ENCODE measurements at places on chromosomes 6 and 20.

- no peak for DNase-seq
These were observed 50.4 kb downstream of the PHACTR1 start for GRCh38 chr6:12767016-12767415.

- DNase-seq = no peak
These were observed 7.7 kb downstream of the GABRR1 start for GRCh38 chr6:89209457-89209856.

- no peak for DNase-seq
These were observed 69.9 kb upstream of the STMND1 start for GRCh38 chr6:17031961-17032360.

GRCh38 chr6:21438237-21438985 lies 155.1 kb upstream of the SOX4 start:
- peak; percentile 14 for DNase-seq

DNA sequence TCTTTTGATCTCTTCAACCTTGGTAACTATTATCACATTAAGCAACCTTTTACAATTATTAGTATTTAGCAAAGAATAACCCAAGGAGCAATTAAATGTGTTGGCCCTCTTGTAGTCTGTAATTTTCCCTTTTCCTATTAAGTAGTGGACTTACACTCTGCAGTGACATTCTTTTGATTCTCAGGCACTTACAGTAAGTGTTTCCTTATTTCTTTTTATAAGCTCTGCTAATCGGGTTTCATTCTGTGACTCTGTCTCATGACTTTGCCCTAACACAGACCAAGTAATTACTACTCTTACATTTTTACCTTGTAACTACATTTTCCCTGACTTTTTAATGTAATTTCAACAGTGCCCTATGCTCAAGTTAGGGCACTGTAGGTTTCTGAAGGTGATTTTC lies 104.0 kb upstream of the EPHA7 start:
- DNase-seq = no peak

DNA sequence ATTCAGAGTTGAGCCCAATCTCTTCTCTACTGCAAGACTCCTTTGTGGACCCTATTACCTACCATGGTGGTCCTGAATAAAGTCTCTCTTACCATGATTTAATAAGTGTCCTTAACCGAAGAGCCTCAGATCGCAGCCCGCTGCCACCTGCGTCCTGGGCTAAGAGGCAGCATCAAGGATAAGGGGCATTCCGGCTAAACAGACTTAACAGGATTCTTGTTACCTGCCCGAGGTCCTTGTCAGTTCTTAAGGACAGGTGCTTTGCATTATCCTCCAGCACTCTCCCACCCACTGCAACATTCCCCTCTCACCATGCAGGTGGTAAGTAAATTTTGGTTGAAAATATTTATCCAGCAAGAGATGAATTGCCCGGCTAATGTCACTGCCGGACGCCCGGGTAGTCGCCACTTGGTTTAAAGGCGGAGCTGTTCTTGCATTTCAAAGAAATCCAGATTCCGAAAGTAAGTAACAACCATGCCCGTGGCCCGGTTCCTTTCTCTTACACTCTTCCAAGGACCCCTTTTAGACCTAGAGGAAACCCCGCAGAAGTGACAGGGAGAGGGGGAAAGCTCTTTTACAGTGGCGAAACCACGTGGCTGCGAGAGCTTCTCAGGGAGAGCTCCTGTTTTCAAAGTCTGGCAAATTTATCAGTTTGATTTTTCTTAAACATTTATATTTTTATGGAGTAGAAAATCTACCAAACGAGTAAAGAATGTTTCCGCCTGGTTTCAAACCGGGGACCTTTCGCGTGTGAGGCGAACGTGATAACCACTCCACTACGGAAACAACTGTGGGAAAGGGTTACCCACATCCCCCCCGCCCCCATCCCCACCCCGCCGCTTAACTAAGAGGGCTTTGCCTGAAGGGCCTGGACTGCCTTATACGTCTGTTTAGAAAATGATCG lies 41.9 kb upstream of the PRSS16 start:
- peak; percentile 52 for DNase-seq

DNA sequence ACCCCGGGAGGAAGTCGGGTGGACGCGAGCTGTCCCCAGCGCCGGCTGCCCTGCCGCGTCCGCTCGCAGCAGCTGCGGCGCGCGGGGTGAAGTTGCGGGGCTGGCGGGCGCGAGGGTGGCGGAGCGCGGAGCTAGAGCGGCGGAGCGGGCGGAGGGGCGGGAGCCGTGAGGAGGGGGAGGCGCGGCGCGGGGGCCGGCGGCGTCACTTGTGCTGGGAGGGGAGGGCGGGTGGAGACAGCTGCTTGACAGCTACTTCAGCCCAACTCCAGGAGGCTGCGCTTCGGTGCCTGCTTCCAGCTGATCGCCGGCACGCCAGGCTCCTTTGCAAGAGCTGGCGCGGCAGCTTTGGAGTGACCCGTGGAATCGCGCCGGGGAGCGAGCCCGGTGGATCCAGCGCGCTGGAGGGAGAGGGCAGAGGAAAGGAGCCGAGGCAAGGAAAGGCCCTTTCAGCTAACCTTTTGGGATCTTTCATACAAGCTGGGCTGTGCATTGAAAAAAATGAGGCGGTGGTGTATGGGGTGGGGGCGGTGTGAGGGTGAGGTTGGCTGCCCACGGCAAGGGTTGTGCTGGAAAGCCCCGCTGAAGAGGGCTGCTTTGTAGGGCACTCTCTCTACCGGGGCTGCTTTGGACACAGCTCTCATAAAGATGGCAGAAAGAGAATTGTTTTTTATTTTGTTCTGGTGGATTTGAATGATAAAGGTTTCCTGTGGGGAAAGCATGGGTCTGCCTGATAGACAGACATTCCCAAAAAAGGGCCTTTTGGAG lies 24.6 kb downstream of the RIPOR2 start:
- DNase-seq = peak; percentile 35

DNA sequence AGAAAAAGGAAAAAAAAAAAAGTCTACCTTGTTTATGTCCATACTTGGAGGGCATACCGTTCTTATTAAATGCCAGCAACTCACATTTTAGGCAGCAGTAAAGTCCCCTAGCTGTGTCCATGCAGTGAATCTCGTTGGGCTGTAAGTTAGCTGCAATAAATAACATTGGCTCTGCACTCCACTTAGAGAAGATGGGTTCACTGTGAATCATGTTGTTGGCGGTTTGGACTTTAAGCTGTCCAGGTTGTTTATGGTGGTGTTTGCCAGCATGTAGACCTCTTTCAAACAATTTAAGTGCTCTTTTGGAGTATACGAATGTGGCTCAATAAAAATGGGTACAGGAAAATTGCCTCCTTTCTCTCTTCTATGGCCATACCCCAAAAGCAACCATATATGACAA lies 127.4 kb downstream of the ZNF217 start:
- no peak for DNase-seq

GRCh38 chr20:22818636-22819035 lies 216.5 kb upstream of the SSTR4 start:
- no peak for DNase-seq

DNA sequence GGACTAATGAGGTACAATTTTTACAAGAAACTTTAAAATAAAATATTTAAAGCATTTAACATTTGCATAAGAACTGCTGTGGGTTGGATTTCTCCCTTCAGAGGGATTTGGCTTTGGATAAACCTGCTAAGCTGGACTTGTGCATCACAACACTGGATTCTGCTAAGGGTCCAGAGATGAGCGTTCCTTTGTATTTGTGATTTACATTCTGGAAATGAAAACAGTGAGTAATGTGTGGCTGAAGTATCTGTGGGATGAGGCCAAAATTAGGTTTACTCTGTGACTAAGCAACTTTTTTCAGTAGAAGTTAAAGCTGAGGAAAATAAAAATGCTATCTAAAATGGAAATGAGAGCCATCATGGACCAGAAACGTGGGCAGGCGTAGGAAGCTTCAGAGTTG lies 494.3 kb downstream of the EPM2A start:
- DNase-seq = peak; percentile 69

- DNase-seq = peak; percentile 36
These were observed 859 bp upstream of the SMIM29 start for GRCh38 chr6:34249469-34250261.

DNA sequence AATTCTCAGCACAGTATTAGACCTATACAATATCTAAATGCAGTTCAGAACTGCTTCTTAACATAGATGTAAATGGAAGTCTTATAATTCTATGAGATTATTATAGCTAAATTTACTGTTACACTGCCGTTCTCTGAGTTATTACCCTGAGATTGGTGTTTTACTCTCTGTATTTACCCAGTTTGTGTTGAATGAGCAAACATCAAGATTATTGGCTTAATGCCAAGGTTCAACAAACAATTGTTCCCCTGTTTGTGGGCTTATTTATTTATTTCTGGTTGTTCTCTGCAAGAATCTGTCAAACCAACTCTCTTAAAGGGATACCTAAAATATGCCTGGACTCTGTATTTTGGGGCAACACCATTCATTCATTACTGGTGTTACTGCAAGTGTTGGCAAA lies 5.2 kb upstream of the STMND1 start:
- DNase-seq = no peak

- DNase-seq = peak; percentile 72
These were observed 3.0 kb upstream of the GUCA1B start for GRCh38 chr6:42197555-42198362.

DNA sequence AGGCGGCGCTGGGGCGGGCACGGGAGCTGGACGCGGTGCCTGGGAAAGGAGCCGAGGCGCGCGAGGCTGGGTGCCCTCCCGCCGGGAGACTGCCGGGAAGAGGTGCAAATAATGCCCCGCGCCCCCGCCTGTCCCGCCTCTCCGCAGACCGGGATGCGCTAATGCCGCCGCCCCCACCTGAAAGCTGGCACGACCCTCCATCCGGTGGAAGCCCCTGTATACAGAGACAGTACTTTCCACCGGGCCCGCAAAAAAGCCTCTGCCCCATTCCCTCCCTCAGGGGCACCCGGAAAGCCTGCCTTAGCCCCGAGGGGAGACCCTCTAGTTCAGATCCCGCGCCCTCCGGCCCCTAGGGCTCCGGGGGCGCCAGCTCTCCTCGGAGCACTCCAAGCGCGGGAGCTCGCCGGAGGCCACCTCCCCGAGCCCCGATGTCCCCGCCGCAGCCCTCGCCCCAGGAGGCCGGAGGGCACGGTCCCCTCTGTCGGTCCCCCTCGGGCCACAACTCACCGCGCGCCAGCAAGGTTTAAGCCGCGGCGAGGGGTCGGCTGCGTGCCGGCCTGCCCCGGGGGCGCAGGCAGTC lies 1.2 kb downstream of the GRM4 start:
- no peak for DNase-seq

DNA sequence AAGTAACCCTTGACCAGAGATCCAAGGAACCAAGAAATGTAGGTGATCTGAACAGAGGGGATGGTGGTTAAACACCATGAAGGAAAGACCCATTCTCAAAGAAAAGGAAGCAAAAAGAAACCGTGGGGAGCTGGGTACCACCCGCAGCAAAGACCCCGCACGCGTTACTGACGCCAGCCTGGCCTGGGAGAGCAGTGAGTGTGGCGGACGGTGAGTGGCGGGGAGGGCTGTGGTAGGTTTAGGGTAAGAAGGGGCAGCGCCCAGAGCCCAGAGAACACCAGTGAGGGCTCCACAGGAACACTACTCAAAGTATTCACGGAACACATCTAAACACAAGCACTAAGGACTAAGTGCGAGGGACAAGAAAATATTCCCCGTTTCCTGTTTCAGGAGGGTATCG lies 4.2 kb downstream of the GMEB2 start:
- DNase-seq = no peak

DNA sequence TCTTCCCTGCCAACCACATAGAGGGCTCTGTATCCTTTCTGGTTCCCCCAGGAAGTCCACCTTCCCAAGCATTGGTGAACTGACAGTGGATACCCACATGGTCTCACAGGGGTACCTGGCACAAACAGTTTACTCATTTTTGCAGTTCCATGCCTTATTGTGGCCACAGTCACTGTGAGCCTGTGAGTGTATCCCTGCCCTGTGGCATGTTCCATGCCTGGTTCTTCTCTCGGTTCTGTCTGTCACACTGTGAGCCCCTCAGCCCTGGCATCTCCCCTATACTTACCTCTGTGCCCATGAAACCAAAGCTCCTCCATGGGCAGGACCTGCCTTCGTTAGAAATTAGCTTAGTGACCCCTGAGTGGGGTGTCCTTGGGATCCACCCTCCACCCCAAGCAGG lies 107.8 kb downstream of the TOX2 start:
- DNase-seq = no peak

GRCh38 chr6:117156741-117157140 lies 108.6 kb upstream of the VGLL2 start:
- no peak for DNase-seq

GRCh38 chr6:137815692-137816091 lies 51.4 kb upstream of the TNFAIP3 start:
- DNase-seq = no peak

DNA sequence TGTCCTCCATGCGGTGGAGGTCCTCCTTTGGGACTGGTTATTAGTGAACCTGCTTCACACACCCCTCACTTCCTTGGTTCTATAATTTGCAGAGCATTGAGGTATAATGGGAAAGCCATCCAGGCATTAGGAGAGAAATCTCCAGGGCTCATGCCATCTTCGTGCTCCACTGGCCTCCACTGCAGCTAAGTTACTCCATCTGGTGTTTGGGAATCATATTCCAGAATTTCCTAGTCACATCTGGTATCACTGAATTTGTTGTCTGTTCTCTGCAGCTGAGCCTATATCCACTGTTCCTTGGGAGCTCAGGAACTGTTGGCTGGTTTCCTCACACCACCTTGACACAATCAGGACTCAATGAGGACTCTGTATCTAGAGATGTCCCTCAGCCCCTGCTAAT lies 173.0 kb upstream of the TSHZ2 start:
- DNase-seq = no peak

- DNase-seq = no peak
These were observed 93.7 kb upstream of the PTPN1 start for GRCh38 chr20:50416269-50417022.

GRCh38 chr6:84220809-84221409 lies 6.5 kb downstream of the CEP162 start:
- DNase-seq = peak; percentile 37

GRCh38 chr6:15744818-15745402 lies 82.1 kb upstream of the DTNBP1 start:
- DNase-seq = no peak

DNA sequence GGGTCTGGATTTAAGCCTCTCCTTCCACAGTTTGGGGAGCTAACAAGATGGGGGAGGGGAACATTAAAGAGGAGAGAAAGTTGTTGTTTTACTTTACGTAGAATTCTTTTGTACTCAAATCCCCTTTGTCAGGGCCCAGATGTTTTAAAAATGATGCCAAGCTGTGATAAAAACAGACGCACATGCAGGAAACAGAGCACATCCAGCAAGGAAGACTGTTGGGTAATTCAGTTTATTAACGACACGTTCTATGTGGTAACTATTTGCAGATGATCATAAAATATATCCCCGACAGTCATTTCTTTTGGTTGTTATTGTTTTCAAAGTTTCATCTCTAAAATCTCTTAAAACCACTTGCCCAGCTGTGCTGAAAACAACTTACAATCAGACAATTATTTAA lies 307.0 kb upstream of the PRDM1 start:
- no peak for DNase-seq

- no peak for DNase-seq
These were observed 195.7 kb upstream of the SNX9 start for GRCh38 chr6:157627195-157627966.

- DNase-seq = peak; percentile 45
These were observed 39.4 kb upstream of the ENPP4 start for GRCh38 chr6:46090115-46091079.

- DNase-seq = peak; percentile 1
These were observed 279.9 kb downstream of the SLC35F1 start for GRCh38 chr6:118186672-118187567.
